CD4-positive, alpha-beta T cell treated with Interleukin-15 for 1 hour (primary cell): ENCODE measurements at places on chromosomes 13 and 19.

DNA sequence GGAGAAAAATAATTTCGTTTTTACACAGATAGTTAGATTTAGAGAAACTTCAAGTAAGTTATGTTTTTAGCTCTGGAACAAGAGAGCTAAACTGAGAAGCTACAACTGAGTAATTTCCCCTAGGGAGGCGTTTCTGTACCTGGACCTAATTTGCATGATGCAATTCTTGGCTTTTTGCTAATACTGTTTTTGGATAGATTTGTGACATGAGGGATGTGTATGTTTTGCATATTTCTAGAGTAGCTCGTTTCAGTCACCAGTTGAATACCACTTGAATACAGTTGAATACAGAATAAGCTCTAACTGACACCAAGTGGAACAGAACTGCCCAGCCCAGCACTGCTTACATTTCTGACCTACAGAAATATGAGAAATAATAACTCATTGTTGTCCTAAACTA lies 1227.9 kb upstream of the SPRY2 start:
- DNase-seq, result no peak

DNA sequence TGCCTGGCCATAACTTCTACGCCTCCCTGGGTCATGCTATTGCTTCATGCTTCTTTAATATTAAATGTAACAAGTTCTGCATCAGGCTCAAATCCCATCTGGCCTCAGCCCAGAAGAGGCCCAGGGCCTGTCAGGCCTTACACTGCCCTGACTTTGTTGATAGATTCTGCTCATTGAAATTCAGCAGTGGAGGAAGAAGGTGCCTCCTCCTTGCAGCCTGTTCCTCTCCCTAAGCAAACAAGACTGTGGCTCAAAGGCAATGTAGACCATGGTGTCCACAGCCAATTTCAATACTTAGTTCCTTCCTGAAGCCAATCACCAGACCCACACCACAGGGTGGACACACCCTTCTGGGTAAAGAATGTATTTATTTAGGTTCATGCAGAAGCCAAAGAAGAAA lies 59.4 kb downstream of the LACC1 start:
- no peak for DNase-seq

- DNase-seq, result no peak
Measured at GRCh38 chr13:28613562-28613961, 45.4 kb upstream of the POMP start.

GRCh38 chr13:67278235-67278634 lies 48.1 kb upstream of the PCDH9 start:
- DNase-seq, result no peak

DNA sequence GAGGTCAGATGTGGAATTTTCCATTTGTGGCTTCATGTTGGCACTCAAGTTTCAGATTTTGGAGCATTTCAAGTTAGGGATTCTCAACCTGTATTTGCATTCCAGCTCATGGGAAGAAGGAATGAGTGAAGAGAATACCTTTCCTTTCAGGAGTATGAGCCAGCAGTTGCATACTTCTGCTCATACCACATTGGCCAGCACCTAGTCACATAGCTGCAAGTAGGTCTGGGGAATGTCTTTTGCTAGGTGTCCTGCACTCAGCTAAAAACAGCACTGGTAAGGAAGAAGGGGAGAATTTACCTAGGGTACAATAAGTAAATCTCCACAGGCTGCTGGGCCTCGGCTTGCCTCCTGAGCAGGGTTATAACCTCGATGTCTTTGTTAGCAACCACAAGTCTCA lies 24.6 kb upstream of the ATP8A2 start:
- DNase-seq, result no peak

- DNase-seq, result no peak
Measured at GRCh38 chr13:50812242-50812641, 31.2 kb downstream of the DLEU7 start.

DNA sequence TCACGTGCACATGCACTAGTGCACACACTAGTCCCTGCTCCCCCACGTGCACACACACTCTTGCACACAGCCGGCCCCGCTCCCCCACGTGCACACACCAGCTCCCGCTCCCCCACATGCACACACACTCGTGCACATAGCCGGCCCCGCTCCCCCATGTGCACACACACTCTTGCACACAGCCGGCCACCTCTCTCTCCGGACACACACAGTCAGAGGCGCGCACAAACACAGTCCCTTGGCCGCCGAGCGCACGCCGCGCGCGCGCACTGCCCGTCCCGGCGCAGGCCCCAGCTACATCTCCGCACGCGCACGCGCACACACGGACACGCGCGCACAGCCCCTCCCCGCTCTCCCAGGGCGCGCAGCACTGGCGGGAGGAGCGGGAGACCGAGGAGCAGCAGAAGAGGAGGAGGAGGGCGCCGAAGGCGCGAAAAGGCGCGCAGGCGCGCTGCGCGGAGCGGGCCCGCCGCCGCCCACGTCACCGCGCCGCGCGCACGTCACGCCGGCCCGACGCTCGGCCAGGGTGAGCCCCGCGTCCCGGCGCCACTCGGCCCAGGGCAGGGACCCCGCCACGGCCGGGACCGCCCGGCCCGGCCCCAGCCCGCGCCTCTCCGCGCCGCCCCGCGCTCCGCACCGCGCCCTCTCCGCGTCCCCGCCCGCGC lies at the start of gene TFDP1:
TSS of gene TFDP1 (plus strand) at position 549 of the 665 bp plus-strand sequence. CDS start 1,085 bp downstream, outside the sequence.
- DNase-seq, result peak; percentile 79

DNA sequence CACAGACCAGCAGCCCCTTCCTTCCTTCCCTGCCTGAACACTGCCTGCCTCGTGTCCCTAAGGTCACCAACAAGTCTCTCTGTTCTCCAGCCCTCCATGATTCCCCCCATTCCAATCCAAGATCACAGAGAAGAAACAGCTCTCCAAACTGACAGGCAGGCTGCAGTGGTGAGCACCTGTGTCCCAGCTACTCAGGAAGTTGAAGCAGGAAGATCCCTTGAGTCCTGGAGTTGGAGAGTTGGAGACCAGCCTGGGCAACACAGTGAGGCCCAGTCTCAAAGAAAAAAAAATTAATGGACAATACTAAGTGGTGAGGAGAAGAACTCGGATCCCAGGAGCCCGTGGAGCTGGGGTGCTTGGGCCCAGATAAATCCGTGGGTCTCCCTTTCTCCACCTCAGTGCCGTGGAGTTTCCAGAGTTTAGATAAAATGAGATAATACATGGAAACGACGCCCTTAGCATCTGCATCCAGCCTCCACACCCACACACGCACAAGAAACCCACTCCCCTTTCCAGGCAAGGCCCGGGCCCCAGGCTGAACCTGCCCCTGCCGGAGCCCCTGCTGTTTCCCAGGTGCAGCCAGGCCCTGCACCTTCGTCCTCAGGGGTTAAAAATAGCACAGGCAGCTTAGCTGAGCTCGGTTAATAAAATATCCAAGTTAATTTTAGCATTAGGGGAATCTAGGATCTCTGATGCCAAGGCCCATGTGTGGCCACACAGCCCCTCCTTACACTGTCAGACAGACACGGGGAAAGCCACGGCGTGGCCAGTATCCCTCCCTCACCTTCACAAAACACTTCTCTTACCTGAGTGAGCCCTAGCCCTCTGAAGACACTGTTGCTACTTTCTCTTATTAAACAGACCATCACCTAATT lies 4.7 kb downstream of the RASA3 start:
- DNase-seq, result no peak

DNA sequence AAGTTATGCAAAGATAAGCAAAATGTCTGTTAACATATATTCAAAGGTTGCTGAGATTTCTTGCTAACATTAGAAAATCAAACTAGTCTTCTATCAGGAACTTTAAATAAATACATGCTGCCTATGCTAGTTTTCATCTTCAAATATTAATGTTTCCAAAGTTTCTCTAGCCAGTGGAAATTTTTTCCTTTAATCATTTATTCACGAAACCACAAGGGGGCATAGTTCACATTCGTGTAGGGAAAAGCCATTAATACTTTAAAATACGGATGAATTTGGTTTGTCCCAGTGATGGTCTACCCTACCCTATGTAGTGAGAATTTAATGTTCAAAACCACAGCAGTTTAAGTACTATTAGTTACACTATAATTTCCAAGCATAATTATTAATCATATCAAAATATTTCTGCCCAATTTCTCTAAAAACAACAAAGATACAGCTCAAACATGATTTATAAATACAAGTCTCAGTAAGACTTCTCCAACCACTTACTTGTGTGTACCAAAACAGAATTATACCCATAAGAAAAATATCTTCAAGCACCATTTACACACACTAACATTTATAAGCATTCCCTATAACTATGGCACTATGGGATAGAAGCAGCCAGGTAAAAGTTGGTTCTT lies 16.2 kb downstream of the NUFIP1 start:
- DNase-seq, result no peak

GRCh38 chr13:98222081-98222554 lies 45.0 kb upstream of the RNF113B start:
- DNase-seq, result no peak

DNA sequence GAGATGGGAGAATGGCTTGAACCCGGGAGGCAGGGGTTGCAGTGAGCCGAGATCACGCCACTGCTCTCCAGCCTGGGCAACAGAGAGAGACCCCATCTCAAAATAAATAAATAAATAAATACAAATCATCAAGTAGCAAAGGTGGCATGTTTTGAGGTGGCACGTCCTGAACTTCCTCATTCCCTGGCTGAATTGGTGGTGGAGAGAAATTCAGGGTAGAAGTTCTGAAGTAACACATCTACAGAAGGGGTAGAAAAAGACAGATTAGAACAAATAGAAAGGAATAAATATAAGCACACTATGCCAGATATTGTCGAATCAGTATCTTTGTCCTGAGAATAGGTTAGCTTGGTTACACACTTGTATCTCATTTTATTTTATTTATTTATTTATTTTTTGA lies 6.3 kb downstream of the IFI30 start:
- no peak for DNase-seq

- DNase-seq, result peak; percentile 80
Measured at GRCh38 chr19:41887711-41888382, 4.9 kb downstream of the ARHGEF1 start.

DNA sequence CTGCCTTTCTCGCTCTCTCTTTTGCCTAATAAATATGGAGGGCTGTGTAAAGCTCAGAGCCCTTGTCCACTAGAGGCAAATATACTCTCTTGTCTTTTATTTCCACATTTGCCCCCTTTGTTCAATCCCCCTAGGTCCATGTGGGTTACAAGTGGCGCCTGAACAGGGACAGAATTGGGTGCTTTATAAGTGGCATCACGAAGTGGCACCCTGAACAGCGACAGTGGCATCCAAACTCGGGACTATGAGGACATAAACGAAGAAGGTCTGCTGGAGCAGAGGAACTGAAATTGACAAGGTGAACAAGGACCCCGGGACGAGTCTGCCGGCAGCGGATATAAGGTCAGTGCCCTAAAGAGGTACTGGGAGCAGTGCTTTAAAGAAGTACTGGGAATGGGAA lies 4.3 kb upstream of the ZNF610 start:
- DNase-seq, result no peak

DNA sequence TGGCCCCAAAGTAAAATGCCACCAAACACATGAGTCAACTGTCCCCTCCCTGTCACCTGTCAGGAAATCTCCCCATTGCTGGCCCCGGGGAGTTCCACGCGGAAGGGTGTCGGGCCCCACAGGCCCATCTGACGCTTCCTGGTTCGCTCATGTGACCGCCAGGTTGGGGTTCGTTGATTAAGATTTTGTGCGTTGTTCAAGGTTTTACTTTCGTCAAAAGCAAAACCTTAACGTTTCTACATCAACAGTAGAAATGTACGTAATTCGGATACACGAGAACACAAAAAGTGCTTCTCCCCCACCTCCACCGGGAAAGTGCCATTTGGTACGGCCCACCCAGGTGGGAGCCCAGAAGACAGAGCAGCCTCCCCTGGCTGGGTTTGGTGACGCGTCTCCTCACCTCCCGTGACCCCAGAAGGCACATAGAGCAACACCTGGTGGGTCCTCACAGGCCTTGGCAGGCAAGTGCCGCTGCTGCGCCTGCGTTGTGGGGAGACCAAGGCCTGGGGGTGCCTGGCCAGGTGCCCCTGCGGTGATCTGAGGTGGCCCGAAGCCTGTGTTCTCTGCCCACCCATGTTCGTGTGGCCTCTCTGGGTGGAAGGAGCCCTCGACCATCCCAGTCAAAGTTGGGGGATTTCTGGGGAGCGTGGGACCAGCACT lies 161.6 kb downstream of the KDM4B start:
- DNase-seq, result peak; percentile 92

GRCh38 chr19:1237027-1237659 lies 662 bp downstream of the CBARP start:
- DNase-seq, result no peak

DNA sequence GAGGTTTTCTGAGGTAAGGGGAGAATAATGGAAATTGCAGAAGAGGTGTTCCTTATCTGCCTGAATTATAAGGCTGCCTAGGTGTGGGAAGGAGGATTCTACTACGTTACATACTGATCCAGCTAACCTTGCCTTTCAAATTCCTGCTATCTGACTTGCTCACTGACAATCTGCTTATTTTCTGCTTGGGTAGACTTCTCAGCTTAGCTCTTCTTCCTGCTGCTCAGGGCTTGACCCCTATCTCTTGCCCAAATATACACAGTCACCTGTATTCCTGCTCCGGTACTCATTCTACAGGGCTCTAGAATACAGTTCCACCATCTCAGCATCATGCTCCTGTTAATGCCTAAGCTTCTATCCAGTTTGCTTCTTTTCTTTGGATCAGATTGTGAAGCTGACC lies 1607.6 kb downstream of the OLFM4 start:
- DNase-seq, result no peak

- DNase-seq, result no peak
Measured at GRCh38 chr19:18603255-18603957, 3.2 kb downstream of the CRLF1 start.

- DNase-seq, result peak; percentile 16
Measured at GRCh38 chr13:101706651-101707050, 254.2 kb downstream of the ITGBL1 start.

DNA sequence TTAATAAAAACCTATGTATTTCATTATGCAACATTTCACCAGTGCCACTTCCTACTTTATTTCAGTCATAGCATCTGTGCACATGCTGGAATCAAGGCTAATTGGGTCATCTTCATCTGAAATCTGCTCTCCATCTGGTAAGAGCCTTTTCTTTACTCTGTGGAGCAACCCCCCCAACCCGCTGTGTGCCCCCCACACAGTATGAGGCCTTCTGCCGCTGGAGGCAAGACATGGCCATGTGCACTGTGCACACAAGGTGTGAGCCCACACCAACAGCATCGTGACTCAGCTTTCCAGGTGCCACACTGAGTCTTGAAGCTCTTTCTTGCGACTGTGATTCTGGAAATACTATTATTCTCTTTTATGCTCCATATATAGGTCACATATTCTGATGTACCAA lies 471.0 kb downstream of the TBC1D4 start:
- DNase-seq, result no peak
